Tibial nerve (tissue), 4 donors: ENCODE measurements at places on chromosomes 7 and 10.

DNA sequence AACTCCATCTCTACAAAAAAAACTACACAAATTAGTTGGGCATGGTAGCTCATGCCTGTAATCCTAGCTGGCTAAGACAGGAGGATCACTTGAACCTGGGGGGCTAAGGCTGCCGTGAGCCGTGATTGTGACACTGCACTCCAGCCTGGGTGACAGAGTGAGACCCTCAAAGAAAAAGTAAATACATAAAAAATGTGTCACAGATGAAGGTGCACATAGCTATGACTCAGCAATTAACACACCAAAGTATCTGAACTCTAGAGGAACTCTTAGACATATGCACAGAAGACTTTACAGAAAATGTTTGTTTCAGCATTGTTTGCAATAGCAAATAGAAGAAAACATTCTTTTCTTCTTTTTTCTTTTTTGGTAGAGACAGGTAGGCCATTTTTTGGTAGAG, 8.3 kb downstream of the C10orf62 start:
- DNase-seq: no peak

- no peak for DNase-seq
Observed at GRCh38 chr7:128938544-128939074, 882 bp downstream of the IRF5 start.

GRCh38 chr7:5780801-5781496, 514 bp downstream of the RNF216 start:
- no peak for DNase-seq

DNA sequence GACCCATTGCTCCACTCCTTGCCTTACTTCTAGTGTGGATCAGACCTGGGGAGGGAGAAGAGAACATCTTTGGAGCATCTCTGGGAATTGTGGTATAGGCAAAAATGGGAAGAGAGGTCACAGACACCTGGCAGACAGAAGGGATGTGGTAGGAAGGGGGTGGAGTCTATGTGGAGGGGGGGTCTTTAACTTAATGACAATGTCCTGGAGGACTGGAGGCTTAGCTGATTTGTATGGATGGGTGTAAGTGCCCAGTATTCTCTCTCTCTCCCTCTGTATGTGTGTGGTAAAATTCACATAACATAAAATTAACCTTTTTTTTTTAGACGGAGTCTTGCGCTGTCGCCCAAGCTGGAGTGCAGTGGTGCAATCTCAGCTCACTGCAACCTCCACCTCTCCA, 3.1 kb upstream of the LDB1 start:
- DNase-seq: no peak

DNA sequence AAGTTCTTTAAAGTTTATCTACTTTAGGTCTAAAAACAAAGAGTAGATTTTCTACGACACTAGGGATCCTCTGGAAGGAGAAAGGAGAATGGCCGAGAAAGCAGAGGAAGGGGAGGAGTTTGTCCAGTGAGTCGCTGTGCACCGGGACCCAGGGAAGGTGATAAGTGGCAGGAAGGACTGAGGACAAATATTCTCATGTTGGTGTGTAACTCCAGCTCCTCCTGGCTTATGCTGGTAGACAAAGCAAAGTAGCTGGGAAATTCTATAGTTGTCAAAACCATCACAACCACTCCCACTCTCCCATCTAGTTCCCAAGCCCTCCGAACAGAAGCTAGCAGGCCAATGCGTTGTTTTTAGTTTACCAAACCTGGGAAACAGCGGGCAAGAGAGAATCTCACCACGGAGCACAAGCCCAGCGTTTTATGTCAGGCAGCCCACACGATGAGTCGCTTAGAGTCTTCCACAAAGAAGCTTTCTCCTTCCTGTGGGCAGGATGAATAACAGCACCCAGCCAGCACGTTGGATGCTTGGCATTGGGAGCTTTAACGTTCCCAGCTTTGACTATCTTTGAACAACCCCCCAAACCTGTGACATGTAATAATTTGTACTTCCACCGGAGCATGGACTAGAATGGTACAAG, 32.9 kb upstream of the JCAD start:
- DNase-seq: no peak
